Right renal pelvis (tissue), 4 donors: ENCODE measurements at places on chromosomes 12 and 14.

GRCh38 chr14:75234173-75235115 lies 44.2 kb upstream of the FOS start:
- no peak for DNase-seq

DNA sequence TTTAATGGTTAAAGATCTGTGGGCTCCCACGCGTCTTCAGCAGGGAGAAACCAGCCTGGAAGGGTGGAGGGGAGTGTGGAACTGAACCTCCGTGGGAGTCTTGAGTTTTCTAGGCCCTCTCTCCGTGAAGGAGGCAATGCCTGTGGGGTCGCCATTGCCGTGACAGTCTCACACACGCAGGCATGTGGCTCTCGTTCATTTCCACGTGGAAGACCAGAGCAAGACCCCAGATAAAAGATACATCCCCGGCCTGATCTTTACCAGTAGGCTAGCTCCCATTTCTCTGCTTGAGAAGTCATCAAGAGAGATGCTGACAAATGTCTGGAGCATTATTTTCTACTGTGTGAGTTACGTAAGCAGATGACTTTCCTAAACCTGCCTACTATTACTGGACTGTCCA lies 491.7 kb upstream of the LMO3 start:
- DNase-seq, result no peak

DNA sequence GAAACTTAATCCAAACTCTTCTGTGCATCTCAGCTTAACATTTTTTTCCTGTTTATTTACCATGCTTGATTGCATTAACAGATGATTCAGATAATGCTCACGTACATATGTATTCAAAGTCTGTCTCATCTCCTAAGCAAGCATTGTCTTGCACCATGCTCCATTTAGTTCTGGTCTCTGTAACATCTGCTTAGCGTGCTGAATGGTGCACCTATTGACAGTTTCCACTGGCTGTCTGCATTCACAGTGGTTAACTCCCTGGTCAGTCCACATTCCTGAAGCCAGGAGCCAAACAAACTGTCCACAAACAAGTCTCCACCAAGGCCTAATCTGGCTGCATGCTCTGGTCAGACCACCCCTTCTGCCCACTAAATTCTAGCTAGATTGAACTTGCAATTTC lies 83.9 kb downstream of the KNTC1 start:
- DNase-seq, result no peak

GRCh38 chr12:54428050-54429013 lies 9.3 kb upstream of the ITGA5 start:
- no peak for DNase-seq

GRCh38 chr12:46494424-46494823 lies 121.9 kb upstream of the SLC38A2 start:
- DNase-seq, result no peak

GRCh38 chr12:76554405-76555230 lies 5.0 kb downstream of the OSBPL8 start:
- no peak for DNase-seq

DNA sequence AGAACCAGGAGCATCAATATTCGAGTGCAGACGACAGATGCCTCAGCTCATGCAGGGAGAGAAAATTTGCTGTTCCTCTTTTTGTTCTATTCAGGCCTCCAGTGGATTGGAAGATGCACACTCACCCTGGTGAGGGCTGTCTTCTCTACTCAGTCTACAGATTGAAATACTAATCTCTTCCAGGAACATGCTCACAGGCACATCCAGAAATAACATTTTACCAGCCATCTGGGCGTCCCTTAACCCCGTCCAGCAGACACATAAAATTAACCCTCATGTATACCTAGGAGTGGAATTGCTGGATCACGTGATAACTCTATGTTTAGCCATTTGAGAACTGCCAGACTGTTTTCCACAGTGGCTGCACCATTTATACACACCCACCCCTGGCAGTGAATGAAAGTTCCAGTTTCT lies 4.5 kb upstream of the OAS2 start:
- no peak for DNase-seq

- peak; percentile 22 for DNase-seq
Observed at GRCh38 chr12:18580291-18580690, 157.5 kb downstream of the PLCZ1 start.

DNA sequence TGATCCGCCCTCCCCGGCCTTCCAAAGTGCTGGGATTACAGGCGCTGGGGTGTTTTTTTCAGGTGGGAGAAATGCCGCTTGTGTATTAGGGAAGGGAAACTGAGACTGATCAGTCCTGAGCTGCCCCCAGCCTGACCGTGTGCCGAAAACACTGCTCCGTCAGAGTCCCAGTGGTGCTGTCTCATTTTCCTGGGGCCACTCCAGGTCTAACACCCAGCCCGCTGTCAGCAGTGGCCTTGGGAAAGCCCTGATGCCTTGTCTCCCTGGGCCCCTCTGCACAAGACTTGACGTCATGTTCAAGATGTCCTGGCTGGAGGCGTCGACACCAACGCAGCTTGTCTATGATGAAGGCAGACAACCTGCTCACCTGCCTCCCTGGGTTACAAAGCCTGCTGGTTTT lies 165.9 kb downstream of the RBM19 start:
- no peak for DNase-seq

DNA sequence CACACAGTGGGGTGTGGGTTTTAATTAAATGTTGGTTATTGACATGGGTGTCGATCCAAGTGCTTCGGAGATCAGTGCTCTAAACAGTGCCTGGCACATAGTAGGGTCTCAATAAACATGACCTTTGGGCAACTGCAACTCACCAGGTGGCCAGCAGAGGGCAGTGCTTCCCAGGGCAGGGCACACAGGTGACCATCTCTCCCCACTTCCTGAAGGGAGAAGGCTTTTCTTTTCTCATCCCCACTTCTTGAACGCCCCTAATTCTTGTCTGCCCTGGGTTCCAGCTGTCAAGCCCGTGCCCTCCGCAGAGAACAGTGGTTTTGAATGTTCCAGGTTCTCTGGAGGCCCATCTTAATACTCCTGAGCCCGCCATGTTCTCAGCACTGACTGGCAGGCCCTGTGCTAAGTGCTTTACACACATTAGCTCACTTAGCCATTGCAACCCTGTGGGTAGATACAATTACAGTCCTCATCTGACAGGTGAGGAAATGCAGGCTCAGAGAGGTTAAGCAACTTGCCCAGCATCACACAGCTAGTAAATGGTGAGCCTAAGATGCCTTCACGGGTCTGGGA lies 16.3 kb downstream of the RAPGEF3 start:
- DNase-seq, result no peak

DNA sequence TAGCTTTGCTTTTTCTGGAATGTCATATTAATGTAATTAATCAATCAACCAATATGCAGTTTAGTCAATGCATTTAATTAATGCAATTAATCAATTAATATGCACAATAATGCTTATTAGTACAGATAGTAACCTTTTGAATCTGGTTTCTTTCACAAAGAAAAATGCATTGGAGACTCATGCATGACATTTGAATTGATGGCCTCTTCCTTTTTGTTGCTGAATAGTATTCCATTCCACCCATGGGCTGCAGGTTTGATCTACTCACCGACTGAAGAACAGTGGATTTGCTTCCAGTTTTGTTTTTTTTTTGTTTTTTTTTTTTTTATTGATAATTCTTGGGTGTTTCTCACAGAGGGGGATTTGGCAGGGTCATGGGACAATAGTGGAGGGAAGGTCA lies 13.1 kb upstream of the GPR132 start:
- DNase-seq, result no peak

DNA sequence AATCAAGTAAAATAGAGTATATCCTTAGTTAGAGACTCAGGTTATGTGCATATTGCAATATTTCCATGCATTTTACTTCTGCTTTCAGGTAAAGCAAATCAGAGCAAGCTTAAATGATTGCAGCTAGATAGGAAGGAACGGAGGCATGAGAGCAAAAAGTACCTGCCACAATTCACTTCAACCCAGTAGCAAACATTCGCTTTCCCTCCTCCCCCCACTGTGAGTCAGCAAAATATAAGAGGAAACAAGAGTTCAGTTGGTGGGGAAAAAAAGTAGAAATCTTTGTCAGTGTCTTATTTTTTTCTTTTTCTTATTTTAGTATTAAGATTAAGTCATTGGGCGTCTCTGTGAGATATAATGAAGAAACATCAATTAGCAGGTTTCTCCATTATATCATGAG lies 475.4 kb downstream of the NPAS3 start:
- DNase-seq, result no peak

DNA sequence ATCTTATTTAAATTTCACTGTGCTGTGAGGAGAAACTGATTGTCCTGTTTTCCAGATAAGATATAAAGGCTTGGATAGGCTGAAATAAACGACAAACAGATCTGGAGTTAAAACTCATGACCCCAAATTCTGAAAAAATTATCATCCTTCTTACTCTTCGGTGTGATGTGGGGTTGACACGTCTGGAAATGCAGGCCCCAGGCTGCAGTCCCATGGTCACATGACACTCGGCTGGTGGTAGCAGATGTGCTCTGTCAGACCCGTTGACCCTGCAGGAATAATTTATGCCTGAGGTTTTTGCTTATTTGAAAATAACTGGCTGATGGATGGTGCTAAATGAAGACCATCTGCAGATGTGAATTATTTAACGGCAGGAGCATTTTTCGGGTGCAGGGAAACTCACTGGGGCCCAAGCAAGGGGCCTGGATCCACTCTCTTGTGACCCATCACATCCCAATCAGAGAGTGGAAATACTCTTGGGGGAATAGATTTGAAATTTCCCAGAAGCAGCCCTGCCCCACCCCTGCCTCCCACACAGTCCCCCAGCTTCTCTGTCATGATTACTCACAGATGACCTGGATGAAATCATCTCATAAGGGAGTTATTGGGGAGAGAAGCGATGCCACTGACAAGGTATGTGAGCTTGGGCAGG lies 47.7 kb upstream of the CMKLR1 start:
- DNase-seq, result no peak

DNA sequence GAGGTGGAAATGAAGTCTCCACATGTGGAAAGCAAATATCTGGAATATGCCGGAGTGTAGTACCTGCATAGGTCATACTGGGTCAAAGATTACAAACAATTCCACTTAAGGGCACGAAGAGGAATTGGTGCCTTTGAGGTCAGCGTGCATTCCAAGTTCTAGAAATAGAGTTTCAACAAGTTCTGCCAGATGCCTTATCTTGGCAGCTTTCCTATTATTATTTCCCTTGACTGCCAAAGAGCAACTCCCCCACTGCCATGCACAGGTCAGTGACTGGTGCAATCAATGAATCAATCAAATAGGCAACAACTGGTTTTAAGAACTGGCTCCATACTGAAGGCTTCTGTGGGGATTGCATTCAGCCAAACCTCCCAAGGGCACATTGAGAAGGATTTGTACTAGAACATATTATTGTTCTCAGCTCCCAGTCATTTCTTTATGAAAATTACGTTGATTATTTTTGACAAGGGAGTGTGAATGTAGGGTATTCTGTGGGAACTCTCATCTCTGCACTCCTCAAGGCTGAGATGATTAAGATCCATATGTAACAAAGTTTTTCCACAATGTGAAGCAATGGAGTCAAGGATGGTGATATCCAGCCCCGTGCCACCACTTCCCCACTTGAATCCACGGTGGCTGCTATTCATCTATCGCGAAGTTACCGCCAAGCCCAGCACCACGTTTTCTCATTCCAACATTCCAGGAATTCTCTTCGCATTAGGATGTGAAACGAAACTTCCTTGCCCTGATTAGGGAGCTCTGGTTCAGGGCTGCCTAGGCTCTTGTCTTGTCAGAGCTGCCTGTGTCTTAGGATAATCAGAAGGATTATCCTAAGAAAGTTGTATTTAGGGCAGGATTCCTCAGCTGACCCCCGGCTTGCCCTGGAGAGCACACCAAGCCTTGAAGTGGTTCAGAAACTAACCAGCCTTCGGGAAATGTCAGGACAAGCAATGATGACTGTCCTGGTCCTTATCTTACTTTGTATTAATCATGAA lies 115.1 kb upstream of the PCED1B start:
- DNase-seq, result no peak

- DNase-seq, result no peak
Observed at GRCh38 chr12:66776974-66777373, 98.1 kb upstream of the GRIP1 start.

GRCh38 chr12:12534166-12534866 lies 28.3 kb downstream of the DUSP16 start:
- DNase-seq, result no peak

- no peak for DNase-seq
Observed at GRCh38 chr14:21191261-21191808, 35.5 kb upstream of the OR5AU1 start.

- no peak for DNase-seq
Observed at GRCh38 chr12:105315130-105315529, 15.4 kb upstream of the C12orf75 start.

- no peak for DNase-seq
Observed at GRCh38 chr14:92088494-92088893, 17.9 kb downstream of the ATXN3 start.

DNA sequence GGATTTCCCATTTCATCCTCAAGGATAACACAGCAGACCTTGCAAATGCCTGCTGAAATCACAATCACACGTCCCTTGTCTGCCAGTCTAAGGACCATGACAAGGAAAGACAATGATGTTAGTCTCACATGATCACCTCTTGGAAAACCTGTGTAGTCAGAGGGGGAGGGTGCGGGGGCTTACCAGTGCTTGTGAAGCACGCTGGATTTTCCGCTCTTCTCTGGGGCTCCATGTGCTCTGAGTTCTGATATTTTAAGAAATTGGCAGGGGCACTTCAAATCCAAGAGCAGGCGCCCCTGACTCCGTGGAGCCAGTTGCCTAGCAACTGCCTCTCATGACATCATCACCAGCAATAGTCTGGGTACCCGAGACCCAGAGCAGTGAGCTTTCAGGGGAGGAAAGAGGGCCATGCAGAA lies 200.9 kb upstream of the C14orf180 start:
- DNase-seq, result no peak

DNA sequence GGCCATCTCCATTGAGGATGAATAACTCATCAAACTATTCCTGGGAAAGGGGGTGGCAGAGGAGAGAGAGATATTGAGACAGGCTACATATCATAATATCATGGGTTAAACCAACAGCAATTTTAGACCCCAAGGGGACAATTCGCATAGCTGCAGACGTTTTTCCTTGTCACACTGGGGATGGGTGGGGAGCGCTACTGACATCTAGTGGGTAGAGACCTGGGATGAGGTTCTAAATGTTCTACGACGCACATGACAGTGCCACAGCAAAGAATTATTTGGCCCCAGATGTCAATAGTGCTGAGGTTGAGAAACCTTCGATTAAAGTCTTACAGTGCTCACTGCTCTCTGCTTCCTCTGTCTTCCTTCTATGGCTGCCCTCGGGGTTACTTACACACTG lies 425.6 kb downstream of the NRXN3 start:
- no peak for DNase-seq

- DNase-seq, result no peak
Observed at GRCh38 chr12:39675263-39675662, 55.7 kb upstream of the ABCD2 start.

- no peak for DNase-seq
Observed at GRCh38 chr14:83960832-83961512, 1569.0 kb upstream of the FLRT2 start.

GRCh38 chr12:57429473-57430111 lies 1.3 kb downstream of the R3HDM2 start:
- DNase-seq, result no peak

- no peak for DNase-seq
Observed at GRCh38 chr14:61111209-61111665, 130.2 kb downstream of the SLC38A6 start.

DNA sequence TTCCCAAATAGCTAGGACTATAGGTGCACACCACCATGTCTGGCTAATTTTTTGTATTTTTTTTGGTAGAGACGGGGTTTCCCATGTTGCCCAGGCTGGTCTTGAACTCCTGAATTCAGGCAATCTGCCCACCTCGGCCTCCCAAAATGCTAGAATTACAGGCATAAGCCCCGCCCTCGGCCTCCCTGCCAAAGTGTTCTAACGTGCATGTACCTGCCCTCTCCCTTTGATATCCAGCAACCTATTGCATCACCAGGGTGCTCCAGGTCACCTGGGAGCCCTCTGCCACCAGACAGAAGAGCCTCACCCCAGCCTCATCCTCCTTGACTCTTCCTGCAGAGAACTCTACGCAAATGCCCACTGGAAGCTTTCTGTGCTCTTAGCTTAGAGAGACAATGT lies 2.2 kb upstream of the EML1 start:
- no peak for DNase-seq
